ENCODE measurements at places on chromosomes 11 and 22. TPM values are rescaled to one million over a fixed set of nuclear protein-coding genes. Genes with fewer than 3 reads are reported as not detected.

- DNase-seq, result no peak
Observed at GRCh38 chr22:17665854-17666253, 27.3 kb downstream of the BCL2L13 start.

GRCh38 chr22:37284126-37284804 lies 2.0 kb downstream of the CYTH4 start:
- no peak for DNase-seq

ZNF215 gene
- 1.4 TPM for total RNA-seq

UBASH3B gene
- total RNA-seq, result 67.3 TPM

- no peak for DNase-seq
Observed at GRCh38 chr22:21003782-21004181, 1.9 kb upstream of the THAP7 start.

RHOD gene
- total RNA-seq, result 0.52 TPM

DNA sequence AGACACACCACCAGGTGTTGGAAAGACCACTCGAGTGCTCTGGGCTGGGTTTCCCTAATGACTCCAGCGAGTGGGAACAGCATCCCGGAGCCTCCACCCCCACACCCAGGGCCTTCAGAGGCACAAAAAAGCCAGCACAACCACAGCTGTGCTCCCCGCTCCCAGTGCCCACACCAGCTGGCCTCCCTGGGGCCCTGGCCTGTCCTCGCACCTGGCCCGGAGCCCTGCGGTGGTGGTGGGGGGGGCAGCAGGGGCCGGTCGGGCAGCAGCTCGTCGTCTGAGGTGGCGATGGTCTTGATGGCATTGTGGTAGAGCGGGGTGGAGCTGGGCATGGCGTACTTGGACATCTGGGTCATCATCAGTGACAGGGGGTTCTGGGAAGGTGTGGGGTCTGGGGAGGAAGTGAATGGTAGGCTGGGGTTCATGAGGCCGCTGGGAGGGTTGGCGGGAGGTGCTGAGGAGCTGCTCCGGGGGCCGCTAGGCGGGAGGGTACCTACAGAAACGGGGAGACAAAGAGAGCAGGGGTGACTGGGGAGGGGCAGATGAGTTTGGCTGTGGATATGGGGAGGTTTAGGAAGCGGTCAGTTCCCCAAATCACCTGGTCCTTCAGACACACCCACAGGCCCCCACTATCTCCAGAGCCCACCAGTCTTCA lies 16.1 kb downstream of the CXCR5 start:
- DNase-seq, result no peak

GRCh38 chr11:134657631-134658030 lies 245.6 kb upstream of the B3GAT1 start:
- DNase-seq, result peak; percentile 7

DNA sequence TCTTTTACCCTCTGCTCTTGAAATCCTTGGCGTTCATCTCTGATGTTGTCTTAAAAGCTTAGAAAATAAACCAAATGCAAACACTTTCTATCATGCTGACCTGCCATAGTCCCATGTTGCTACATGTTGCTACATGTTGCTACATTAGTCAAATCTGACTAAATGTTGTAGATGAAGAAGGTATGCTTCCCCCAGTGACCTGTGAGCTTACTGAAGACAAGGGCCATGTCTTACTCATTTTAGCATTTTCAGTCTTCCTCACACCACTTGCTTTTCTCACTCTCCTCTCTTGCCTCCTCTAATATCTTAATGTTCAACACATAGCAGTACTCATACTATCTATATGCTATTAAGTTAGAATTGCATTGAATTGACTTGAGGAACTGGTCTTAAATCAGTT lies 346.4 kb upstream of the MTNR1B start:
- DNase-seq, result no peak

DNA sequence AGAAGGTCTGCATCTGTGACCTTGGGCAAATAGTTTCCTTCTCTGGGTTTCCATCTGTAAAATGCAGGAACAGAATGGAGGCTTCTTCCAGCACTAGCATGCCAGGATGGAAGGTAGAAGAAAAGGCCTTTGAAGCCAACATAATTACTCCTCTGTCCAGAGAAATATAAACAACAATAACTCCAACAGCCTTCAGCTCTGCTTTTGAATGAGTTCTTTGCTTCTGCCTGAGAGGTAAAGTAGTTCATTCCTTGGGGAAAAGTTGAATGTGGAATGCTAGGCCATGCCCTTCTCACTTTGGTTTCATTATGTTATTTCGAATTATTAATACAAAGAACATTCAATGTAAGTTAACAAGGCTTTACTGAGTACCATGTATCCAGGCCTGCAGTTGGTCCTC lies 61.2 kb upstream of the BLID start:
- no peak for DNase-seq

PTGDR2 gene
- total RNA-seq, result 1.1 TPM

DNA sequence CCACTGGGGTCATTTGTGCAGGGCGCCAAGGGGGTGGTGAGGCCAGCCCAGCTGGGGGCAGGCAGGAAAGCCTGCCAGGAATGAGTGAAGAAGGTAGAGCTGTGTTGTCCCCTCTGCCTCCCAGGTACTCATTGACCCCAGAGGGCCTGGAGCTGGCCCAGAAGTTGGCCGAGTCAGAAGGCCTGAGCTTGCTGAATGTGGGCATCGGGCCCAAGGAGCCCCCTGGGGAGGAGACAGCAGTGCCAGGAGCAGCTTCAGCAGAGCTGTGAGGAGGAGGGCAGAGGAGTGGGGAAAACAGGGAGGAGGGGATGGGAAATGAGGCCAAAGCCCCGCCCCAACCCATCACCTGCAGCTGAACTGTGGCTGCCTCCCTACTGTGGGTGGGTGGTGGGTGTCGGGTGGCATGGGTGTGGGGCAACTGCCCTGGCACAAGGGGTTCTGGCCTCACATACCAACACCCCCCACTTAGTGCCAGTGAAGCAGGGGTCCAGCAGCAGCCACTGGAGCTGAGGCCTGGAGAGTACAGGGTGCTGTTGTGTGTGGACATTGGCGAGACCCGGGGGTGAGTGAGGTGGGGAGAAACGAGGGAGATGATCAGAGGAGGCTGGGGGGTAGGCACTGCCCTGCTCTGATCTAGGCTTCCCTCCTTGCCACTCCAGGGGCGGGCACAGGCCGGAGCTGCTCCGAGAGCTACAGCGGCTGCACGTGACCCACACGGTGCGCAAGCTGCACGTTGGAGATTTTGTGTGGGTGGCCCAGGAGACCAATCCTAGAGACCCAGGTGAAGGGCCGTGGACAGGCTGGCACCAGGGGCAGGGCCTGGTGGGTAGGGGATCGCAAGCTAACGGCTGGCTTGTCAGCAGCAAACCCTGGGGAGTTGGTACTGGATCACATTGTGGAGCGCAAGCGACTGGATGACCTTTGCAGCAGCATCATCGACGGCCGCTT lies 3.0 kb downstream of the MUS81 start:
- DNase-seq, result no peak

- no peak for DNase-seq
Observed at GRCh38 chr11:8002676-8003075, 15.5 kb downstream of the EIF3F start.

DNA sequence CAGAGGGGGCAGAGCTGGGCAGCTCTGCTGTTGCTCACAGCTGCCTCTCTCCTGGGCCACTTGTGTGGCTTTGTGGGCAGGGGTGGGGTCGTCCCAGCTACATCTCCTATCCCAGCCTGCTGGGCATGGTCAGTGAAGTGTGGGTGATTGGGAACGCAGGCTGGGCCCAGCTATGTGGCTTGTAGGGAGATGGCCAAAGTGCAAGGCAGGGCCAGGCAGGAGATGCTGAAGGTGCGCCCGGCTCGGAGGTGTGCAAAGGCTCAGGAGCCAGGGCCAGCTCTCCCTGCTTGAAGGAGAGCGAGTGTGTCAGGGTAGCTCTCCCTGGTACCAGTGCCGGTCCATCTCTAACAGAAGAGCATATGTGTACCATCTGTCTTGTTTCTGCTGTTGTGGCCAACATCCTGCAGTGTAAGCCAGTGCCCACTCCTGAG lies 8.4 kb upstream of the RANBP1 start:
- no peak for DNase-seq

- DNase-seq, result peak; percentile 89
Observed at GRCh38 chr11:12235947-12236743, 125.8 kb downstream of the MICAL2 start.

GRCh38 chr22:17332109-17332800 lies 37.0 kb upstream of the CECR2 start:
- DNase-seq, result no peak

DNA sequence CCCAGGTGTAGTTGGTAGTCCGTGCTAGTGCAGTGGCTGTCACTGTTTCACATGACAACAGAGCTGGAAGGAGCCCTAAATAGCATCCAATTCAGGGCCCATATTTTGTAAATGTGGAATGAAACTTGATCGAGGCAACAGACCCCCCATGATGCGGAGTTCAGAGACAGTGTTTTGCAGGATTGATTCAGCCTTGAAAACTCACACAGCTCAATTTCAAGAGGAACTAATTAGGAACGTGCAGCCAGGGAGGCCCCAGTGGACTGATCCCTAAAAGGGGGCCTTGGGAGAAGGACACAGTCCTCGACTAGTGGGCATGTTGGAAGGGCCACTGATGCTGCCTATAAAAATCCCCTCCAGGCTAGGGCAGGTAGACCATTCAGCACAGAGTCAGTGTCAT lies 61.0 kb upstream of the TTC12 start:
- DNase-seq, result no peak

- no peak for DNase-seq
Observed at GRCh38 chr11:65557280-65558001, 718 bp downstream of the LTBP3 start.

OR56A1 gene
- total RNA-seq, result not detected

DNA sequence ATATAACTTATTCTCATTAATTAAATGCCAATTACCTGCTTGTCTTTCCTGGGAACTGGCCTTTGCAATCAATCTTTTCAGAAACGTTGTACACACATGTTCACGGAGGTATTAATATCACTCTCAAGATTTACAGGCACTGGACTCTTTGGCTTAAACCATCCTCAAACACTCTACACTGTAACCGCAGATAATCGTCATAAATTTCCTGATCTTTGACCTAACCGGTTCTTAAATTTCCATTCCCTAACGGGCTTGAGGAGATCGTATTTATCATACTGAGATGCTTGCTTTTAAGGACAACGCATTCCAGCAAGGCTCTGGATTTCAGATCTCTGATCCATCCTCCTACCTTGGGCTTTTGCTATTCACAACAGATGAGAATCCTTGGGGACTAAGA lies 72.8 kb downstream of the ARL14EP start:
- DNase-seq, result no peak

DNA sequence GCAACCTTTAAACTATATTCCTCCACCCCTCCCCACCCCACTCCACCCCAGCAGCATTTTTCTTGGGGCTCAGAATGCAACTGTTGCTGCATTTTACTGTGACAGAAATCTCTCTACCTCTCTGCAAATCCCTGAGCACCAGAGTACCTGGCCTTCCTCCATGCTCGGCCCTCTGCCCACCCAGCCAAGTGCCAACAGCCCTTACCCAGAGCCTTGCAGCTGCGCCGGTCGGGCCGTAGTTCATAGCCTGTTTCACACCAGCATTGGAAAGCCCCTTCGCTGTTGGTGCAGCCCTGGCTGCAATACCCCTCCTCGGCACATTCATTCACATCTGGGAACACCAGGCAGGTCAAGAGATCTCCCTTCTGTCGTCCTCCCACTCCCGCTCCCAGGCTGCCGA lies 23.4 kb downstream of the LRP4 start:
- DNase-seq, result no peak

- DNase-seq, result no peak
Observed at GRCh38 chr22:17268501-17269223, 49.4 kb upstream of the ADA2 start.

DNA sequence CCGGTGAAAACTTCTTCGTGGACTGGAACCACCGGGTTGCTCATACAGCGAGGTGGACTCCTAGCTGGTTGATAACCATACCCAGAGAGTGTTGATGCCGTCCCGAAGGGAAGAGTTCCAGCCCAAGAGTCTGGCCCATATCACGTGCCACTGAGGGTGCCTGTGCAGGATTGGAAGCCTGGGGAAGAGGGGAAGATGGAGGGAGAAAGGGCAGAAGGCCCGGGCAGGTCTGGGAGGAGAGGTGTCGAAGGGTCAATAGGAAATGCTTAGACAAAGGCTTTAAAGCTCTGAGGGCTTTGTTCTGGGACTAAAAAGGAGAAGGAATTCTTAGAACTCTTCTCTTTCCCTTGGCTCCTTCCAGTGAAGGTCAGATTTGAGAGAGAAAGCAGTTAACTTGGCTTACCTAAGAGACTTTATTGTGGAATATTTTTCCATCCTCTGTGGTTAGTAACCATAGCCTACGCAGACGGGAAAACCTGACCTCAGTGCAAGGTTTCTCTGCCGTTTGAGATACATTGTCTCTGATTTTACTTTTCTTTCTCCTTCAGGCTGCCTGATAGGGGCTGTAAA lies 70.5 kb downstream of the JAM3 start:
- no peak for DNase-seq

KCNQ1 gene
- 9.2 TPM for total RNA-seq

DNA sequence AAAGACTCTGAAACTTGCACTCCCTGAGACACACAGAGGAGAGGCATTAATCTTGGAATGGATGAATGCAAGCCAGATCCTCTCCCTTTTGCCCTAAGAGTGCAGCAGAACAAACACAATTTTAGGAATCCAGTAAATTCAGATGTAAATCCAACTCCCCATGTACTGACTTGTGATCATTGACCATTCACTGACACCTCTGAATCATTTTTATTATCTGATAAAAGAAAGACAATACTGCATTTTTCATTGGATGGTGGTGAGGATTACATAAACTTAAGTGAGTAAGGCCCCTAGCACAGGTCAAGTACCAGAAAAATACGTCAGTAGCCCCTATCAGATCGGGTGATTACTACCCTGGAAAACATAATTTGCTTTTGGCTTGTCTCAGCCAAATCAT lies 782.9 kb upstream of the API5 start:
- DNase-seq, result no peak

ASPHD2 gene
- total RNA-seq, result 17.0 TPM

- DNase-seq, result no peak
Observed at GRCh38 chr11:133787379-133788141, 57.8 kb downstream of the SPATA19 start.

- DNase-seq, result no peak
Observed at GRCh38 chr11:117877120-117877784, 794 bp upstream of the FXYD6 start.

C22orf42 gene
- total RNA-seq, result not detected

OR51B2 gene
- total RNA-seq, result not detected

- no peak for DNase-seq
Observed at GRCh38 chr11:46338636-46338987, 8.7 kb upstream of the DGKZ start.

DNA sequence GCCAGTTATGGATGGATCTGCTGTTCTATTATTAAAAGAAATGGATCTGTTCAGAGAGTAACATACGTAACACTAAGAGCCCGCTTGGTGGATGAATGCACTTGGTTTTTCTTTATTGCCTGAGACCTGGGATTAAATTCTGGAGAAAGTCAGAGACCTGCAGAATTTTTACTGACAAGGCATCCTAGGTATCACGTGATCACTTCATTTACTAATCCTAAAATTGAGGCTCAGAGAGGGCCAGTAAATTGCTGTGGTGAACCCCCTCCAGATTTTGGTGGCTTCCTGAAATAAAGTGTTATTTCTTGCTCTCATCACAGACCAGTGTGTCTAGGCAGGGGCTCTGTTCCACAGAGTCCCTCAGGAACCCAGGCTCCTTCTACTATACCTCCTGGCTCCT lies 187.9 kb upstream of the LARGE1 start:
- DNase-seq, result no peak

All from activated CD8-positive, alpha-beta memory T cell treated with anti-CD3 and anti-CD28 coated beads, Interleukin-2, amount 10 ng/mL, durations not matched to agents 7 days and 5 days (primary cell).